ENCODE measurements at places on chromosomes 6 and 20. TPM values are rescaled to one million over a fixed set of nuclear protein-coding genes. Genes with fewer than 3 reads are reported as not detected.

DNA sequence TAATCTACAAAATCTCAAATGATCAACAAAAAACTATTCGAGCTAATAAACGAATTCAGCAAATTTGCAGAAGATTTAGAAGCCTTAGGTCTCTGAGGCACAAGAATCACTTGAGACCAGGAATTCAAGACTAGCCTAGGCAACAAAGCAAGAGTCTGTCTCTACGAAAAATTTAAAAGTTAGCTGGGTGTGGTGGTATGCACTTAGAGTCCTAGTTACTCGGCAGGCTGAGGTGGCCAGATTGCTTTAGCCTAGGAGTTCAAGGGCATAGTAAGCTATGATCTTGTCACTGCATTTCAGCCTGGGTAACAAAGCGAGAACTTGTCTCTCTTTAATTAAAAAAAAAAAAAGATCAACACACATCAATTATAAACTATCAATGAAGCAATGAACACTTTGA is 34.2 kb downstream of the FAM184A start:
- no peak overlapping the region for H3K4me3 ChIP-seq
- no peak for DNase-seq
- H3K27ac ChIP-seq, result no peak overlapping the region
- H3K36me3 ChIP-seq, result peaks cover 9% of the 10 kb centered on the region
- no peaks in the 10 kb centered on the region for H3K27me3 ChIP-seq

DNA sequence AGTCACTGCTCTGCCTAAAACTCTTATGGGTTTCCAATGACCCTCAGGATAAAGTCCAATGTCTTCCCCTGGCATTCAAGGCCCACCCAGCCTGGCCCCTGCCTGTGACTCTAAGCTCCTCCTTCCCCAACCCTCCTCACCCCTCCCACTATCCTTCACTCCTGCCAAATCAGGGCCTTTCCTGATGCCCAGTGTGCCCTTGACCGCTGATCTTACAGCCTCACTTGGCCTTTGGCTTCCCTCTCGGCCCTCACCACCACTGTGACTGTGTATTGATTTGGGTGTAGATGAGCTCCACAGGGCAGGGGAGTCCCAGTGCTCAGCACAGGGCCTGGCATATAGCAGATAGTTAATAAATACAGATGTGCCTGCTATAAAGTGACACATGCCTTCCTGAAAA is 115.7 kb downstream of the TOX2 start:
- no peaks in the 10 kb centered on the region for H3K4me1 ChIP-seq
- no peak overlapping the region for H3K4me3 ChIP-seq
- no peak for DNase-seq
- H3K27me3 ChIP-seq, result peaks cover 5% of the 10 kb centered on the region
- no peaks in the 10 kb centered on the region for H3K36me3 ChIP-seq
- H3K27ac ChIP-seq, result peak overlapping the region; percentile 20

- H3K36me3 ChIP-seq, result peaks cover 49% of the 10 kb centered on the region
- no peaks in the 10 kb centered on the region for H3K27me3 ChIP-seq
- DNase-seq, result no peak
- H3K27ac ChIP-seq, result no peak overlapping the region
- H3K4me1 ChIP-seq, result peaks cover under 1% of the 10 kb centered on the region
- H3K4me3 ChIP-seq, result no peak overlapping the region
Measured at GRCh38 chr20:25676164-25676809, 20.4 kb downstream of the ZNF337 start.

GRCh38 chr20:57993716-57994431 is 234.6 kb downstream of the ANKRD60 start:
- DNase-seq, result no peak
- peaks cover 10% of the 10 kb centered on the region for H3K4me1 ChIP-seq
- H3K27me3 ChIP-seq, result peaks cover 34% of the 10 kb centered on the region
- H3K27ac ChIP-seq, result no peak overlapping the region
- no peak overlapping the region for H3K4me3 ChIP-seq

DNA sequence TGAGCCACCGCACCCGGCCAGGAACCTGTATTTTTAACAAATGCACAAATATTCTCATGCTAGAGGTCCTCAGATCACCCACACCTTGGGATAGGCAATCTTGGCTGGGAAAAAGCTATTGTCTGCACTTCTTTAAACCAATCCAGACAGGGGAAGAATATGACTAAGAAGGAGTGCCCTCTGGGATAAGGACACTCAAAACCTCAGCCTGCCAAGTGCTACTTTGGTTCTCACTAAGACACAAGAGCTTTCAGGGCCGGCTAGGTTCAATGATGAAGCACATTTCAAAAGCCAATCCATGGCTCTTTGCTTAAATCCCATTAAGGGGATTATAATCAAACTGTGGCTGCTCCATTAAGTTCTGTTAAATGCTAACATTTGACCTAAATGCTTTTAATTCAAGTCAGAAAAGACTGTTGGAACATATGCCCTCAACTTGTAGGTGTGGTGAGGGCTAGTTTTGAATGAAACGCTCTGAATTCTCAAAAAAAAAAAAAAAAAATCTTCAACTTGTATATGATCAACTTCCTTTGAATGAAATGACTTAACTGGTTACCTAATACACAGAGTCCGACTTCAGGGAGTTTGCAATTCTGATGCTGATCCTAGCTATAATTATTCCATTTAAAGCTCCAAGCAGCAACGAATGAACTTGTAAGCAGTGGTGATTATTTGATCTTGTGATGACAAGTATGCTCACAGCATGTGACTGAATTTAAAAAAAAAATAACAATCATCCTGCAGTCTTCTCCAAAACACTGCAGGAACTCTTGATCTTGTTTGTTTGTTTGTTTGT is 56.6 kb downstream of the SLC23A2 start:
- H3K27me3 ChIP-seq, result no peaks in the 10 kb centered on the region
- H3K4me3 ChIP-seq, result no peak overlapping the region
- no peak overlapping the region for H3K27ac ChIP-seq
- no peak for DNase-seq

DNA sequence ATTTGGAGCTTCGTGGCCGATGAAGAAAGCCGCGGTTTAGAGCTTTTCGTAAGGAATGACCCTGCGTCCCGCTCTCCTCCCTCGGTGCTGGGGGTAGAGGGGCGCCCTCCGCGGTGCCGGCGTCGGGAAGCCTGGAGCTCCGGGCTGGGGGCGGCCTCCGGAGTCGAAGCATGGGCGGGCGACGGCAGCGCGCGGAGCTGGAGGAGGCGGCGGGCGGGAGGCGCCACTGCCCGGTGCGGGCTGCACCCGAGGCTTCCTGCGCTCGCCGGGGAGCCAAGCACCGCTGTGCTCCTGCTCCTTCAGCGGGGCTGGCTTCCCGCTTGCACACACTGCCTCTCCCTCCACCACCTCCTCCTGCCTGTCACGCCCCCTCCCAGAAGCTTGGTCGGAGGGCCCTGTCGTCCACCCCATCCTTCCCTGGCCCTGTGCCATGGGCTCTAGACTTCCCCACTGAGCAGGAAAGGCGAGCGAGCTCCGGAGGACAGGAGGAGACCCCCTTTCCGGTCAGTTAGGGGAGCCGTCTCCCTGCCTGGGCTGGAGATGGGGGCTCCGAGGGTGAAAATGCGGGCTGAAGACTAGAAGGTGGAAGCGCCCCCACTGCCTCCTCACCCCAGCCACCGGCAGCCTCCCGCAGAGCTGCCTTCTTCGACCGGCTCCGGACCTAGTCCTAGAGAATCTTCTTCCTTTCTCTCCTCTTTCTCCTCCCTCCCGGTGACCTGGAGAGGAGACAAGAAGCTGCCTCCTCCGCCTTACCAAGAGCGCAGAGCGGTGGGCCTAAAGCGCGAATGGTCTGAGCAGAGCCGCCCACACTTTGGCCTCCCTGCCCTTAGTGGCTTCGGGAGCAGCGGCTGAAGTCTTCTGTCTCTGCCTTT is 1.8 kb downstream of the CDH4 start:
- H3K27ac ChIP-seq, result peak overlapping the region; percentile 93
- H3K27me3 ChIP-seq, result peaks cover 39% of the 10 kb centered on the region
- peak; percentile 30 for DNase-seq
- peaks cover 4% of the 10 kb centered on the region for H3K36me3 ChIP-seq
- H3K4me1 ChIP-seq, result peaks cover 18% of the 10 kb centered on the region

- H3K4me1 ChIP-seq, result peaks cover 80% of the 10 kb centered on the region
- no peaks in the 10 kb centered on the region for H3K36me3 ChIP-seq
Measured at GRCh38 chr6:11429577-11429976, 108.0 kb upstream of the TMEM170B start.

- H3K27me3 ChIP-seq, result no peaks in the 10 kb centered on the region
- H3K36me3 ChIP-seq, result peaks cover 9% of the 10 kb centered on the region
- no peak overlapping the region for H3K27ac ChIP-seq
- DNase-seq, result no peak
Measured at GRCh38 chr6:151018911-151019782, 153.6 kb downstream of the MTHFD1L start.

- H3K27ac ChIP-seq, result no peak overlapping the region
- no peaks in the 10 kb centered on the region for H3K27me3 ChIP-seq
- peaks cover 15% of the 10 kb centered on the region for H3K4me1 ChIP-seq
- H3K4me3 ChIP-seq, result no peak overlapping the region
- DNase-seq, result no peak
Measured at GRCh38 chr6:3471711-3472110, 14.9 kb upstream of the SLC22A23 start.

Gene LTB
- not detected for total RNA-seq

Gene TFAP2C
- total RNA-seq, result 4.0 TPM

Gene SNAP91
- total RNA-seq, result 8.7 TPM

Gene ZKSCAN3
- 11.5 TPM for total RNA-seq

Gene DDX43
- not detected for total RNA-seq

Gene HLA-DQA1
- not detected for total RNA-seq

Gene SLC17A9
- total RNA-seq, result 1.4 TPM

Measured in neural crest cell (in vitro differentiated cells).